AG04449 (cell line): ENCODE measurements at places on chromosomes 16 and 17.

- DNase-seq: no peak
These were observed 1.5 kb upstream of the CHD3 start for GRCh38 chr17:7887038-7887481.

DNA sequence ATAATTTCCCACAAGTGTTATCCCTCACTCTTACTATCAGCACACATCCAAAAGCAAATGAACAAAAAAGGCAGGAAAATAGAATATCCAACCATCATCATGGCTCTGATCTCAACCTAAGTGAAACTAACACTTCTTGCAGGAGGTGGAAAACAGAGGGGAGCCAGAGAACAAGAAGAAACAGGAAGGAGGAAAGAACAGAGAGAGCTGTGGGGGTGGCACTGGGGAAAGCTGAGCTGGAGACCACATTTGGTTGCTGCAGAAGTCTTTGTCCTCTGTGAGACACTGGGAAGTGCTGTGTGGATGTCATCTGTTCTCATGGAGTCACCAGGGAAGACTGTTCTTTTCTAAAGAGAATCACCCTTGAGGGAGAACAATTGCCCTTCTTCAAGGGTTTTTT lies 34.7 kb downstream of the GRB7 start:
- DNase-seq: no peak

- DNase-seq: no peak
These were observed 6.2 kb upstream of the MEOX1 start for GRCh38 chr17:43667947-43668348.

GRCh38 chr17:33164169-33164881 lies 128.8 kb downstream of the ASIC2 start:
- no peak for DNase-seq

DNA sequence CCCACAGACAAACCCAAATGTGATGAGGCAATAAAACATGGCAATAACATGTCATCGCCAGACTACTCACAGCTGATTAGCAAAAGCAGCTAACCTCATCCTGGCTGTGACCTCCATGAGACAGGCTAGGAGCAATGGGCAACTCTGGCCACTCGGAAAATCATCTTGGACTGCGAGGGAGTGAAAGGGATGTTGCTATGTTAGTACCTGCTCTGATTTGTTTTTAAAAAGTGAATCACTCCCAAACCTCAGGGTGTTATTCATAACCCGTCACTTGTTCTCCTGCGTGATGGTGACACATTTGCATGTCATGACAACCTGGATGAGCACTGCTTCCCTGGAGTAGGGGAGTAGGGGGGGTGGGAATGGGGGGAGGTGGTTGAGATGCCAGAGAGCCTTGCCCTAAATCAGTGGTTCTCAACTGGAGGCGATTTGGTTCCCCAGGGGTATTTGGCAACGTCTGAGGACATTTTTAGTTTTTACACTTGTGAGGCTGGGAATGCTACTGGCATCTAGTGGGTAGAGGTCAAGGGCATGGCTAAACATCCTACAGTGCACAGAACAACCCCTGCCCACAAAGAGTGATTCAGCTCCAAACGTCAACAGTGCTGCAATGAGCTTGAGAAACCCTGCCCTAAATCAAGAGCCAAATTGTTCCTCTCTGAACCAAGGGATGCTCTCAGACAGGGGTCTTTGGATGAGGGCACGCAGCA lies 241.7 kb downstream of the SOX9 start:
- no peak for DNase-seq

DNA sequence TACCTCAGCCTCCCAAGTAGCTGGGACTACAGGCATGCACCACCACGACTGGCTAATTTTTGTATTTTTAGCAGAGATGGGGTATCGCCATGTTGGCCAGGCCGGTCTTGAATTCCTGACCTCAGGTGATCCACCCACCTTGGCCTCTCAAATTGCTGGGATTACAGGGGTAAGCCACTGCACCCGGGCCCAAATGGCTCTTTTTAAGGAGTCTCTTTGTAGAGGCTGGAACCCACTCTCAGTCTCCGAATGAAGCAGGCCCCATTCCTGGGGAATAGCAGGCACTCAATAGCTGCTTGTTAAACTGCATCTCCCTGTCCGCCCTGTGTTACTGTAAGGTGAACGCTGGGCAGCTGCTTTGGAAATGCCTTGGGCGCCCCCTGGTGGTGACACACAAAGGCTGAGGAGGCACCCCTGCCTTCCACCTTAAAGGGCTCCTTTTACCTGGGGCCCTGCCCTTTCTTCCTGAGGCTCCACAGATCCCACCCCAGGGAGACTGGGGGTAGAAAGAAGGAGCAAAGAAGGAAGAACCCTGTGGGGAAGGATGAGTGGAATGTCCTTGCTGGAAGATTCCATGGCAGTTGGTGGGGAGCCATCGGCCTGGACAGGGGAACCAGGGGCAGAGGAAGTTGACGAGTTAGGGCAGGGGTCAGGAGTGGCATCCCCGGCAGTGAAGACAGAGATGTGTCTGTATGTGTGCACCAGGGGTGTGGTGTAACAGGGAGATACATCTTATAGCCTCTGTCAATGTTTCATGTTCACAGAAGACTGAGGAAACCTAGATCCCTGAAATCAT lies 6.1 kb upstream of the SP2 start:
- no peak for DNase-seq

GRCh38 chr17:78108726-78109488 lies 19.6 kb downstream of the TMC6 start:
- no peak for DNase-seq

GRCh38 chr16:57688487-57688986 lies 6.1 kb upstream of the DRC7 start:
- DNase-seq: no peak

DNA sequence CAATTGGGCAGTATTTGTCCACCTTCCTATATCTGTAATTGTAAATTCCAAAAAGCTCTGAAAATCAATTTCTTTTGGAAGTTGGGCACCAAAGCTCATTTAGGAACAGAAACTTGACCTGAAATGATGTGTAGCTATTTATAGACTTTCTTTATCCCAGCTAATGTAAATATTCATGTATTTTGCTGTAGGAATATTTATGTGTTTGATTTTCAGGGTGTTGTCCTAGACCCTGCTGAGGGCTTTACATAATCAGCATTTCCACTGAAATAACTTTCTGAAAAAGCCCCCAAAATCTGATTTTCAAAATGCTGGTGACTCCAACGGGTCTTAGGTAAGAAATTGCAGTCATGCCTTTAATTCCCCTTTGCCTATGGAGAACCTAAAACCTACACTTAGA lies 4.1 kb downstream of the RBFOX1 start:
- DNase-seq: no peak

GRCh38 chr17:57993471-57994365 lies 5.7 kb upstream of the VEZF1 start:
- no peak for DNase-seq
